ENCODE measurements at places on chromosomes 16 and 17.

DNA sequence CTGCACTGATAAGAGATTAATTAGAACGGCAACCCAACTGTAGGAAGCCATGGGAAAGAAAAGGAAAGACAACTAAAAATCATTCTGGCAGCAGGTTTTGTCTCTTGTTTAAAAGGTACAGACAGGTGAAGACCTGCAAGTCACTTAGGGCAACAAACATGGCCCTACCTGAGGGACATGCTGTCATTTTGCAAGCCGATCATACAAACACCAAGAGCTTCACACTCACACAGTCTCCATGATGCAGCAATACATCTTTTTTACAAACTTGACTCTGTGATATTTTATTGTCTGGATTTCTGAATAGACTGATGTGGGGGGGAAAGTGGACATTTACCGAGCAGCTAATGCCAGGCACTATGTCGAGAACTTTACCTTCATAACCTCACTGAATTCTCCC lies 101.8 kb downstream of the PARN start:
- no peak for DNase-seq

GRCh38 chr17:4899341-4900230 lies at the start of gene C17orf107:
Gene C17orf107, plus strand, starts transcription at chr17:4899536. Its CDS starts 227 bp downstream, at chr17:4899763.
- DNase-seq = peak; percentile 98

DNA sequence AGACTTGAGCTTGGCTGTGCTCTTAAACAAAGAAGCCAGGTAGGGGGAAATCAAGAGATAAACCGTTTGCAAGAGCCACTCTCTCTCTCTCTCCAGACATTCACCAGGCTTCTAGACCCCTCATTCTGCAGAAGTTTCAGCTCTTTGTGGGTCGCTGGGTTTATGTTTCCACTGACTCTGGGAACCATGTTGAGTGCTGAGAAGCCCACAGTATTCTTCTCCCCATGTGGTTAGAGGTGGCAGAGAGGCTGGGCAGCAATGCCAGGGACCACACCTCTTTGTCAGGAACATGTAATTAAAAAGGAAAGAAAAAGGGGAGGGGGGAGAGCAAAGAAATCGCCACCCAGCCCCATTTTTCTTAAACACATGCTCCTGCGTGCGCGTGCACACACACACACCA lies 154.8 kb upstream of the SOX9 start:
- DNase-seq = no peak

- no peak for DNase-seq
Measured at GRCh38 chr16:77759201-77759600, 29.2 kb upstream of the VAT1L start.

GRCh38 chr16:84917492-84917891 lies 93.8 kb downstream of the ZDHHC7 start:
- DNase-seq = no peak

DNA sequence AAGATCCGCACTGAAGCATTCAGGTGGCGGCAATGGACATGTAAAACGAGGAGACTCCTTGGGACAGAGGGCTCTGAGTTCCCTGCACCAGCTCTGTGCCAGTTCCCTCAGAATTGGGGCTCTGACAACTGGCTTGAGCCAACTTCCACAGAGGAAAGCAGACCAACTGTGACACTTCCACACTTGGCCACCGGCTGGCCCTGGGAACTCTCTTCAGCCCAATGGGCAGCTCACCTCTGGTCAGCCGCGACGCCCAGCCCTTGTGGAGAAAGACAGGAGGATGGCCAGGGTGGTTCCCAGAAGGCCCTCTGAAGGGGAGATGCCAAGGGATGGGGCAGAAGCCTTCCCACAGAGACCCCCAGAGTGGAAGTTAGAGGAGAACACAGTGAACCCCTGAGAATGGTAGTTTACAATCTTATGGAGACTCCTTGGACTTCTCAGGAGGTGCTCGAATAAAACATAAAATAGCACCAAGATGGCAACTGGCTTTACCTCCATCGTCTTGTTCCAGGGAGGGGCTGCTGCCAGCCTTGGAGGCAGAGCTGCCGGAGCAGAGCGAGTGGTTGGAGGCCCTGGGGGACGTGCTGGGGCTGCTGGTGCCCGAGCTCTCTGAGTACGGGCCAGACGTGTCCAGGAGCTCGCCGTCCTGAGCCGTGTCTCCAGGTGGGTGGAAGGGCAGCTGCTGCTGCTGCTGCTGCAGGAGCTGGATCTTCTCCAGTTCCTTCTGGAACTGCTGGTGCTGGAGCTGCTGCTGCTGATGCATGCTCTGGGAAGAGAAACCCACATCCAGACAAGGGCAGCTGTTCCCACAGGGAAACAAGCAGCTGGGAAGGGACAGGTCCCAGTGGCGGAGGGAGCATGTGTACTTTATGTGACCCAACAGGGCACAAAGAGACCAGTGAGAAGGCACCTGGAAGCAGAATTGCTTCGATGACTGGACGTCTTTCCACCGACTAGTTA lies 35.0 kb upstream of the ICAM2 start:
- DNase-seq = no peak

DNA sequence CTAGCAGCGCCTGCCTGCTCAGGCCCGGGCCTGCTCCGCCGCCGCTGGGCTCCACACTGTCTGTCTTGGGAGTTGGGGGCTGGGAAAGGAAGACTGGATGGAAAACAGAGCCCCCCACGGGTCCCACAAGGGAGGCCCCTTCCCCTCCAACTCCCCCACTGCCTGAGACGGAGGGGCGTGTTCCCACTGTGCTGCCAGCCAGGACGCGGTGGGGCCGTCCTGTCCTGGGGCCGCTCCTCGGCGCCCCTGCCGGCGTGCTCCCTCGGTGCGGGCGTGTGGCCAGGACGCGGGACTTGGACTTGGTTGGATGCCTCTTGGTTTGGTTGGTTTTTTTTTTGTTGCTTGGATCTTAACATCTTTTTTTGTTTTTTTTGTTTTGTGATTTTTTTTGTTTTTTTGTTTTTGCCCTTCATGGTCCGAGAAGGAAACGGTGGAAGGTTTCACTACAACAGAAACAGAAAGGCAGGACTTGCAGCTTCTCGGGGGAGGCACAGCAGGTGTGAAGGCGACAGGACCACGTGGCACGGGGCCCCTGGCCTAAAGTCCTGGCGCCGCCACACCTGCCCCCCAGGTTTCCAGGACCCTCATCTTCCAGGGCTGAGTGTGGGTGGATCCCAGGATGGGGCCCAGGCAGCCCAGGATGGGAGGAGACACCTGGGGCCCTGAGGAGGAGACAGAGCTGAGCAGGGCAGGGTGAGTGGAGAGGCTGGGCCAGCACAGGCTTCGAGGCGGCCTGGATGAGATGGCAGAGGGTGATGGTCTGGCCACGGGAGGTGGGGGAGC lies 16.0 kb downstream of the ENGASE start:
- DNase-seq = no peak

DNA sequence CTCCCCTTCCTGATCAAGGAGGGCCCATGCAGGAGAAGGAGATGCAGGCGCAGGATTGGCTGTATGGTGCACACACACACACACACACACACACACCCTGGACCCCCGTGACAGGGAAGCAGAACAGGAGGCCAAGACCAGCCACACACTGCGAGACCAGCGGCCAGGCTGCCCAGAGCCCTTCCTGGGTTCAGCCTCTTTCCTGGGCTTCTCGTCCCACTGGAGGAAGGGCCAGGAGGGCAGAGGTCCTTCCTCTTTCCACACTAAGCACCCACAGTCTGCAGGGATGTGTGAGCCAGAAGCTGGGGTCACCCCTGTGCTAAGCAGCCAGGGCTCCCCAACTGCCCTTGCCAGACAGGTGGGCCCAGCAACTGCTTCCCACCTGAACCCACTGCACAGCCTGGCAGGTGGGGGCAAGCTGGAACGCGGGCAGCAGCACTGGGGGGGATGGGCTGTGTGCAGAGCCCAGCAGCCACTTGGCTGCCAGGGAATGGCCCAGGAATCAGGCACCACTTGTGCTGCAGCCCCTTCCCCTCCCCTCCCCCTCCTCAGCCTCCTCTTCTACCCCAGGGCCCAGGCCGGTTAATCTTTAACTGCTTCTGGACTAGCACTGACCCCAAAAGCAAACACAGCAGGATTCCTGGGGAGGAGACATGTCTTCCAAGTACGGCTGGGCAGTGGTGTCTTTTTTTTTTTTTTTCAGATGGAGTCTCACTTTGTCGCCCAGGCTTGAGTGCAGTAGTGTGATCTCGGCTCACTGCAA lies 44.6 kb upstream of the SLC38A10 start:
- DNase-seq = no peak

- no peak for DNase-seq
Measured at GRCh38 chr16:14545346-14545884, 84.6 kb downstream of the PARN start.

GRCh38 chr16:46812781-46813540 lies 18.0 kb downstream of the C16orf87 start:
- DNase-seq = peak; percentile 30

DNA sequence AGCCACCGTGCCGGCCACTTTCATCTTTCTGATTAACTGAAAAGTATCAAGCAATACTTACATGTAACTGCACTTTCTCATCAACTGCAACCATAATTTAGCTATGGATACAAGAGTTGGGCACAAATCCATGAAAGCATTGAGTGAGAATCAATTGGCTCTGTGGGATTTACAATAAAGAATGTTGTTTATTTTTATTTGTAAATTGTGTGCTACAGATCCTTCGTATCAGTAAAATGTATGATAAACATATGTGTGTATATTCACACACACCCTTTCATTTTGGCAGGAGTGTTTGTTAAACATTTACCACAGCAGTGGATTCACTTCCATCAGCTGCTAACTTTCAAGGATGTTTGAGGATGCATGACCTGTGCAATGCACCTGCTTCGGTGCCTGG lies 411.0 kb downstream of the WWOX start:
- no peak for DNase-seq
